ENCODE measurements at places on chromosomes 2 and 18.

DNA sequence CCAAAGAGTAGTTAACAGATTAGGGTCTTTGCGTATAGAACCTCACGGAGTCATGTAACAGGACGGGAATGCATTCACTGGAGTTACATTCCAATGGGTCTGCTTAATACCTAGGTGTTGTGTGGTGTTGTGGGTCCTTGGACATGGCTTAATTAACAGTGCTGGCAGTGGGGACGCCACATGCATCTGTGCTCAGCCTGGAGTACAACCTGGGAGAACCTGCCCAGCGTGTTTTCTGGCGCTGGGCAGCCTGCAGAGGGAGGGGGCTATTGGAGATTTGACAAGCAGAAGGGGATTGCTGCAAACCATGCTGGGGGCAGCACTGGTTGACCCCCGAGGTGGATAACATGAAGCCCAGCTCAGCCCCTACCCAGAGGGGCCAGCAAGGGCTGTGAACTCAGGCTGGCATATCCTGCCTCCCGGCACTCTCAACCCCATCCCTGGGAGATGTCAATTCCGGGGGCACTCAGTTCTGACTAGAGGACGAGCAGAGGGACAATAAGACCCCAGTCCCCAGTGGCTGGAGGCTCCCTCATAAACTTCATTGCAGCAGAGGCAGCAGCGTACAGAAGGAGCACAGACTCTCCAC, 29.3 kb upstream of the COPS8 start:
- DNase-seq, result no peak

GRCh38 chr2:128320906-128321771, 2.5 kb upstream of the HS6ST1 start:
- DNase-seq, result no peak

DNA sequence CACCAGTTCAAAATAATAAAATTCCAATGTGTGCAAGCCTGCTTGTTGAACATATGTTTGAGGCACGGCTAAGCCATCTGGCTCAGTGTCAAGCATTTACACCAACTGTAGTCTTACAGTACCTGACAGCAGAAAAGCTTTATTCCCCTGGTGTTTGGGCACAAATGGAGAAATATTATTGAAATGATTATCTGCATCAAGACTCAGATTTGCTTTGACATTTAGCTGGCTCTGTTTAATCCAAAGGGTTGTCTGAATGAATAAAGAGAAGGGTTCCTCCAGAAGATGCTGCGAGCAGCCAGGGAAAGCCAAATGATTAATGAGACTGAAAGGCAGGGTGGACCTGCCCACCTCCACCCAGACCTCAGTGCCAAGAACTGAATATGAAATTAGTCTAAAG, 393.2 kb upstream of the GALNT5 start:
- DNase-seq, result no peak

- no peak for DNase-seq
Measured at GRCh38 chr2:160305081-160305750, 105.1 kb upstream of the ITGB6 start.

DNA sequence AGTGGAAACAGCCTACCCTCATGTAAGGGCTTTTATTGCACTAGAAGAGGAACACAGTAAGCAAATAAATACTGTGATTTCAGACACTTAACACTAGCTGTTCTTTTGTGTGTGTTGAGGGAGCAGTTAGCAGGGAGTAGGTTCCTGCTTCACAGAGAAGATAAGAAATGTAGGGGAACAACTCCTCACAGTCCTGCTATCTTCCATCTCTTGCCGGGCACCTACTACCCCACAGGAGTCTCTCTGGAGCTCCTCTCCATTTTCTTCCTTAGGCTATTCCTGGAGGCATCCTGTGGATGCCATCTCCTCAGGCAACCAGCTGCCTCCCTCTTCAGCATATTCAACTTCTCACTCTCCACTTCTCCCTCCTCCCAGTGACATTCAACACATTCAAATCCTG, 145.0 kb downstream of the SRBD1 start:
- no peak for DNase-seq

DNA sequence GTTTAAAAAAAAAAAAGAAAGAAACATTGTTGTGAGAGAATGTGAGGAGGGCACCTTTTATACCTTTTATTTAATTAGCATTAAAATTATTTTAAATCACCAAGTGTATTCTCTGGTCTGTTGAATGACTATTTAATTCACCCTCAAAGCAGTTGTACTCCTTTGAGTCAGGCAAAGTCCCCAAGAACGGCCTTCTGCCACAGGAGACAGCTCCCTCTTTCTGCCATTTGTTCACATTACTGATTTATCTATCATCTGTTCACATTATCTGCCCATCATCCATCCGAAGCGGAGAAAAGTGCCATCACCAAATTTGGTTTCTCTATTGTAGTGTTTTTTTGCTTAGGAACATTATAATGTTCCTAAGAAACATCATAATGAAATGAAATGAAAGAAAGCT, 240.7 kb upstream of the DPP10 start:
- no peak for DNase-seq

- no peak for DNase-seq
Measured at GRCh38 chr2:69464575-69464974, 27.3 kb upstream of the NFU1 start.

- DNase-seq, result no peak
Measured at GRCh38 chr2:37629529-37629928, 41.9 kb downstream of the CDC42EP3 start.

GRCh38 chr2:95159690-95160449, at the start of gene ZNF514:
TSS of gene ZNF514 (minus strand) at chr2:95159848. CDS start at chr2:95153253, 6,595 bp downstream.
- DNase-seq, result peak; percentile 82

All from CD4-positive, alpha-beta T cell treated with Interleukin-15 for 1 hour (primary cell).